ENCODE measurements at places on chromosomes 6 and 20.
A peak's percentile ranks its signal among the peaks of the same experiment; 100 is the strongest.

DNA sequence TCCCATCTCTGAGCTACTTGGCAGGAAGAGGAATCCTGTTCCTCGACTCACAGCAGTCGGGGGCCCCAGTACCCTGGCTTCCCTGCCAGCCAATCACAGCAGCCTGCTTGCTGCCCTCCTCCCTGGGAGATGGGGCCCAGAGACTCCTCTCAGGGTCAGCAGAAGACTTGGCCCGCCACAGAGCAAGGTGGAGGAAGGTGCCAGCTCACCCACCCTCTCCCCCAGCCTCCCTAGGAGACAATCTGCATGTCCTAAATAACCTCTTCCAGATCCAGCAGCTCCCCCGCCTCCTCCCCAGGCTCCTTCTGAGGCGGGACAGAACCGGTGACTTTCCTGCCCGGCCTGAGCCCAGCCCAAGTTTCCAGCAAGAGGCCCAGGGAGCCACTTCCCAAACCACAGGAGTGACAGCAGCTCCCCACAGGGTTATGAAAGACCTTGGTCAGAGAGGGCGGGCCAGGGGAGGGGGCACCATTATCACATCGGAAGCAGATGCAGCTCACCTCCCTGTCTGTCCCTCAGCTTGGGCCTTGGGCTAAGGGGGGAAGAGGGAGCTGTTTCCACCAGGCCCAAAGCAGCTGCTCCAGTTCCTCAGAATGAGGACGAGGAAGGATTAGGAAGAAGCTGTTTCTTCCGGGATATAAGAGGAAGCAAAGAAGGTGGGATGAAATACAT, 2.3 kb downstream of the CCND3 start:
- DNase-seq, result peak; percentile 48

DNA sequence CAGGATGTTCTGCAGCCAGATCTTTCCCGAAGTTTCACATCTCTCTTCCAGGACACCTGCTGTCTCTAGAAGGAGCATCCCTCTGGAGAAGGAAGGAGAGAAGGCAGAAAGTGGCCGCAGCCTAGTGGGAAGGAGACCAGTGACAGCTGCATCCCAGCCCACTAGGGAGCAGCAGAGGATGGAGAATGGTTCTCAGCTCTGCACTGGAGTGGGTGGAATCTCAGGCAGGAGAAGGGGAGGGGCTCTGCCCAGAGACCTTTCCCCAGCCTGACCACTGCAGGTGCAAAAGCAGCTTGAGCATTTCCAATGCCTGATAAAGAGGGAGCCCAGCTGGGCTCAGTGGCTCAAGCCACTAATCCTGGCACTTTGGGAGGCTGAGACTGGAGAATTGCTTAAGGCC, 32.3 kb downstream of the NCR2 start:
- DNase-seq, result peak; percentile 60

GRCh38 chr6:90650041-90650940, 63.4 kb upstream of the MAP3K7 start:
- DNase-seq, result no peak

- no peak for DNase-seq
Observed at GRCh38 chr6:40520678-40521077, 66.5 kb downstream of the LRFN2 start.

GRCh38 chr6:107318100-107318736, 141.1 kb downstream of the PDSS2 start:
- peak; percentile 64 for DNase-seq

DNA sequence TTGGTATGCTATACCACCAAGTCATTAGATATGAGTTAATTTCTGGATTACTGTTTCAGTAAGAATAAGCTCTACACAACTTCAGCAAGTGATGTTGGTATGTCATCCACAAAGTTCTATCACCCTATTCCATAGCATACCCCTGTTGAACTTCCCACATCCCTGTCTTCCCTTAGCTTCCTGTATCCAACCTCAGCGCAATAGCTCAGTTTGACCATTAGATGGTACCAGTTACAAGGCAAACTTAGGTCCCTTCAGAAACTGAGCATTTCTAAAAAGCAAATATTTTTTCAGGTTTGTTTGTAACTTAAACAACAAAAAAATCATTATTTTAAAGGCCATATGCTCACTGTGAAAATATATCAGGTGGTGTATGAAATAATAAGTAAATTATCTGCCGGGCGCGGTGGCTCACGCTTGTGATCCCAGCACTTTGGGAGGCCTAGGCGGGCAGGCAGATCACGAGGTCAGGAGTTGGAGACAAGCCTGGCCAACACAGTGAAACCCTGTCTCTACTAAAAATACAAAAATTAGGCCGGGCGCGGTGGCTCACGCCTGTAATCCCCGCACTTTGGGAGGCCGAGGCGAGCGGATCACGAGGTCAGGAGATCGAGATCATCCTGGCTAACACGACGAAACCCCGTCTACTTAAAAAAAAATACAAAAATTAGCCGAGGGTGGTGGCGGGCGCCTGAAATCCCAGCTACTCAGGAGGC, 8.8 kb upstream of the MOG start:
- peak; percentile 34 for DNase-seq

GRCh38 chr6:56708810-56709597, 66.3 kb upstream of the DST start:
- DNase-seq, result peak; percentile 81

DNA sequence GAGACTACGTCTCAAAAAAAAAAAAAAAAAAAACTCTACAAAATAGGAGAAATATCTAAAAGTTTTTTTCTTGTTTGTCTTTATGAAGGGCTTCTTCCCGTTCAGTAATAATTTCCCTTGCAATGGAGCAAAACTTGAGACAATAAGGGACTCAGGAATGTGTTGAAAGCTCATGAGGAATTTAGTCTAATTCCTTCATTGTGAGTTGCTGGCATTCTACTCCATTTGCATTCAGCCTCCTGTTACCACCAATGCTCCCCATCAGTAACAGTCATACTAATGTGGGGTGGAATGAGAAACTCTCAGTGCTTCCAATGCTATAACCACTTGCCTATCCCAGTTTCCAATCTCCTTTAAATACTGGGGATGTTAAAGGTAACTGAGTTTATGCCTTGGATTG, 576.7 kb upstream of the AGPAT4 start:
- DNase-seq, result peak; percentile 74

GRCh38 chr20:5844063-5844681, 94.0 kb downstream of the SHLD1 start:
- DNase-seq, result no peak

DNA sequence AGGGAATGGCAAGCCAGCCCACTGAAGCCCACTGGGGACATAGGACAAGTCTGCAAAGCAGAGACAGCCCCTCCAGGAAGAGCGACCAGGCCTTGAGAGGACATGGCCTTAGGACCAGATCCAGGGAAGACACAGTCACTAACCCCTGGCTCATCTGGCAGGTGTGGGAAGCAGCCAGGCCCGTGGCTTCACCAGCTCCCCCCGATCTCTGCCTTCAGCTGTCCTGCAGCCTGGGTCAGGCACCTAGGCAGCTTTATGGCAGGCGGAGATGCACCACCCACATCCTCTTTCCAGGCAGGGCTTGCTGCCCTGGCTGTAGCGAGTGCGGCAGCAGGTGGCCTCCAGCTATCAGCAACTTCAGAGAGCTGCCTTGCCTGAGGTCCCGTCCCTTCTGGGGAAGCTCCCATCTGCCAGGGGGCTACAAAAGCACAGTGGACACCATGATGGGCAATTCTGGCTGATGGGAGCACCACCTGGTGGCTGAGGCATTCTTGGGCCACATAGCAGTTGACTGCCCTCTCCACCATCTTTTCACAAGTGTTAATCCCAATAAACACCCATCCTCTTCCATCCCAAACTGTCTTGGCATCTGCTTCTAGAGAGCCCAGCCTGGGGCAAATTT, 85.8 kb downstream of the DZANK1 start:
- no peak for DNase-seq

DNA sequence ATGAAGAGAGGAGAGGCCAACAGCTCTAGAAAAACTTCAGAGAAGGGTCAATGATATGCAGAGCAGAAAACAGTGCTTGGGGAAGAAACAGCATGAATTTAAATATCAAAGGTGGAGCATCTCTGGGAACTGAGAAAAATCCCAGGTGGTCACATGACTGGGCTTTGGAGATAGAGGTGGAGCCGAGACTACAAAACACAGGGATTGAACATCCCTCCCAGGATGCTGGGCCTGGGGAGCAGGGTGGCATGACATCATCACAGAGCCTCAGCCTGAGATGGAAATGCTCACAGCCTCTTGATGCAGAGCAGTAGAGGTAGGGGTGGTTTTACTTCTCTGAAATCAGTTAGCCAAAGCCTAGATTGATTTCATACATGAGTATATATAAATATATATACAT, 529.5 kb downstream of the PRKN start:
- no peak for DNase-seq

- DNase-seq, result peak; percentile 97
Observed at GRCh38 chr20:41177636-41178035, 40.3 kb downstream of the PLCG1 start.

DNA sequence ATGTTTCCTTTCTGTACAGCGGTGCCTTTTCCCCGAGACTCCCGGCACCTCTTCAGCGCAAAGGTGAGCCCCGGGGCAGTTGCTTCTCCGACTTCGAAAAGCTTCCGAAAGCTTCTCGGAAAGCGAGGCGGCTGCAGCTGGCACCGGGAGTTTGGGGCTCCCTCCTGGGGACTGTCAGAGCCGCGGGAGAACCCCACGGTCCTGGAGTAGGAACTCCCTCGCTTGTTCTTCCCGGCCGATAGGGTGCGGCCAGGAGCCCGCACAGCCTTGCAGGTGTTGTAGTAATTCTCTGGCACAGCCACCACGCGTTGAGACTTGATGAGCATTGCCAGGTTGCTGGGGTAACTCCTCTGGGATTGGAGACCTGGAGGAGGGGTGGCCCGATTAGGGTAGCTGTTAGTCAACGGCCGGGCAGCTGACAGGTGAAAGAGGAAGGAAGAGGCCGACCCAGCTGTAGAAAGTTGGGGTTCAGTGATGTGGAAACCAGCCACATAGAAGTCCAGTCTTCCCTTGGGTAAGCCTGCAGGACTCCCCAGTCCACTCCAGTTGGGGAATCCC, 721 bp downstream of the KDM1B start:
- no peak for DNase-seq

- peak; percentile 66 for DNase-seq
Observed at GRCh38 chr6:27297857-27298730, 14.0 kb downstream of the POM121L2 start.

DNA sequence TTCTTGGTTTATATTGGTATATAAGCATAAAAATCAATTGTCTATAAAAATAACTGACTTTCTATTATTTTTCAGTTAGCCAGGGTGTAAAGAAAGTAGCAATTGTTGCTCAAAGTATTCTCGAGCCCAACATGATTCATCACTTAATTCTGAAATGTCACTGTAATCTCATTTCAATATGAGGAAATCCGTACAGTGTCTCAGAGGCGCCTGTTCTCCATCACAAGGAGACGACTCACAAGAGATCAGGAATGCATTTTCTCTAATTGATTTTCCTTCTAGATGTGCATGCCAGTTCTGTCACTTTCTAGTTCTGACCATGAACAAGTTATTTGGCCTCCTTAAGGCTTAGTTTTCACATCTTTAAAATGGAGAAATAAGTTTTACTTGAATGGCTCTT, 753.1 kb downstream of the MAFB start:
- peak; percentile 71 for DNase-seq

DNA sequence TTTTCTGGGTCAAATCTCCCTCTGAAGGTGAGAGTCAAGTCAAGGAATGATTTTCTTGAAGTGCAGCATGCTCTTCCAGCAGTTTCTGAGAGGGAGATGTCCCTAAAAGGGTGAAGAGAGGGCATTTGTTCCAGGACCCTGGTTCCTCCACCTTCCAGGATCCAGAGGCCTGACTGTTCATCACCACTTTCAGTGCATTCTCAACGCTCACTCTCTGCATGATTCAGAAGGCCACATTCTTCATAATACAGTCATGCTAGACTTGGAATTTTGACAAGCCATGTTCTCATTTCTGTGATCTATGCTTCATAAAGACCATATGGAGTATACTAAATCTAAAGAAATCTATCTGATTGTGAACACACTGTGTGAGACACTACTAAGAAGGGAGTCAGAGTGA, 85.1 kb downstream of the PDE7B start:
- DNase-seq, result peak; percentile 98
